Stimulated activated CD8-positive, alpha-beta memory T cell treated with anti-CD3 and anti-CD28 coated beads, Interleukin-7, amount 100 ng/mL, for 48 hours (primary cell): ENCODE measurements at places on chromosomes 12 and 14.

GRCh38 chr14:36161776-36162175 is 14.7 kb downstream of the PTCSC3 start:
- DNase-seq, result no peak

DNA sequence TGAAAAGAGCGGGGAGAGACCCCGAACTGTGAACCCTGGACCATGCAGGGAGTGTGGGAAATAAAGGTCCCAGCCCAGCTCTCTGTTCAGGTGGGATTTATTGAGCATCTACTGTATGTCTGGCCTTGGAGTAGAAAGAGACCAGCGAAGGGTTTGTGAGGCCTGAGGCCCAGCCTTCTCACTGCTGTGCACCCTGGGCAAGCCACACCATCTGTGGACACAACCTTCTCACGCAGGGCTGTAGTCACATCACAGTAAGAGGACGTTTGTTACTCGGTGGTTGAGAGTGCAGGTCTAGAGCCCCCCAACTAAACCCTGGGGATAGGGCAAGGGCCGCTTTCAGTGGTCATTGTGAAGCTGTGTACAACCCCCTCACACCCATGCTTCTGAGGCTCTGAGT is 18.2 kb downstream of the FAM222A start:
- DNase-seq, result no peak

DNA sequence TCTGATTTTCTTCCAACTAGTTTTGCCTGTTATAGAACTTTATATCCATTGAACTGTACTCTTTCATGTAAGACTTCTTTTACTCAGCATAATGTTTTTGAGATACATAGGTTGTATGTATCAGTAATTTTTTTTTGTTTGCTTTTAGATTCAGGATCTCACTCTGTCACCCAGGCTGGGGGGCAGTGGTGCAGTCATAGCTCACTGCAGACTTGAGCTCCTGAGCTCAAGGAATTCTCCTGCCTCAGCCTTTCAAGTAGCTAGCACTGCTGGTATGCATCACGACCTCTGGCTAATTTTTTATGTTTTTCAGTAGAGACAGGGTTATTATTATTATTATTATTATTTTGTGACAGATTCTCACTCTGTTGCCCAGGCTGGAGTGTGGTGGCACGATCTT is 65.0 kb upstream of the DDHD1 start:
- DNase-seq, result no peak

DNA sequence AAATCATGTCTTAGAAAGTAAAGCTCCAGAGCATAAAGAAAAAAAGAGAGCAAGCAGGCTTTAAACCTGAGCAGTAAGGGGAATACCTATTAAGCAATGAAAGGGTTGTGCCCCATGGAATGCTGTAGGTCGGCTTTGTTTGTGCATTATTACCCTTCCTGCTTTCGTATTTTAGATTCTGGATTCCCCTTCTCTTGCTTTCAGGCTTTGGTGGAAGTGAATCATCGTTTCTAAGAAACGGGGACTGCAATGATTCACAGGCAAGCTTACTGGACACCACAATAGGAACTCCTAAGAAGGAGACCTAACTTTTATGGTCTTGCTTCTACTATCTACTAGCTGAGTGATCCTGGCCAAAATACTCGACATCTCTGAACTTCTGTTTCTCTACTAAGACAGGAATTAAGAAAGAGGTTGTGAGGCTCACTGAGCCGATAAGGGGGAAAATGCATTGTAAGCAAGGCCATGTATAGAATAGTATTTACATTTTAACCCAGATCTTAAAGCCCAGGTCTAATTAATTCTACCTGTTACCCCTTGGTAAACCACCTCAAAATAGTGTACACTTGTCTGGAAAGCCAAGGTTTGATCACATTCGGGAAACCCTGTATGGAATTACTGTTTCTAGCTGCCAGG is 1.2 kb upstream of the BMAL2 start:
- no peak for DNase-seq

- DNase-seq, result no peak
Measured at GRCh38 chr12:34600592-34601462, 578.5 kb downstream of the ALG10 start.

DNA sequence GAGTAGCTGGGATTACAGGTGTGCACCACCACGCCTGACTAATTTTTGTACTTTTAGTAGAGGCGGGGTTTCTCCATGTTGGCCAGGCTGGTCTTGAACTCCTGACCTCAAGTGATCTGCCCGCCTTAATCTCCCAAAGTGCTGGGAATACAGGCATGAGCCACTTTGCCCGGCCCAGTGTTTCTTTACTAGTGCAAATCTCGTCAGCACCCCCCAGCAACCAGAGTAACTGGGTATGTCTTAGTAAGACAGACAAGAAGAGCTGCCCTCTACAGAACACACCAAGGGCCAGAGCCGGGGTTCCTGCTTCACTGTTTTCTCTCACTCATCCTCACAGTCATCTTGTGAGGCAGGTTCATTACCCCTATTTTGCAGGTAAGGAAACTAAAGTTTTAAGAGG is 78.5 kb upstream of the GPR68 start:
- no peak for DNase-seq
